ENCODE measurements at places on chromosomes 3 and 15.

- no peak for DNase-seq
Observed at GRCh38 chr15:76235186-76235826, 76.0 kb downstream of the ETFA start.

- no peak for DNase-seq
Observed at GRCh38 chr3:132180337-132180791, 136.8 kb upstream of the ACP3 start.

GRCh38 chr3:172209333-172210321, 170.2 kb downstream of the FNDC3B start:
- DNase-seq = no peak

GRCh38 chr3:118960876-118961450, 73.7 kb downstream of the IGSF11 start:
- no peak for DNase-seq

DNA sequence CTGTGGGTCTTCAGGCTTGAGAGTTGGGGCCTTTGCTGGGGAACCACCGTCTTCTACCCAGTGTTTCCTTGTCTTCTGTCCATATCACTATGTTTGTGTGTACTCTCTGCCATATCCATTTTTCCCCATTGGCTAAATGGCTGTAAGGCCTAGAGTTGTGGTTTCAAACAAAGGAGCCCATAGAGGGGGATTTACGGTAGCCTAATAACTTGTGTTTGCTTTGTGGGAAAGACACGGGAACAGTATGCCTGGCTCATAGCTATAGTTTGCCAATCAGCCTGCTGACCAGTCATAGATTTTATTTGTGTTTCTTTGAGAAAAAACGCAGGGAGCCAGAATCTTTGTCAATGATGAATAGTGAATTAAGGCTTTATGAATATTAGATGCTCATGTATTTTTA, 554.8 kb downstream of the NAALADL2 start:
- DNase-seq = no peak

DNA sequence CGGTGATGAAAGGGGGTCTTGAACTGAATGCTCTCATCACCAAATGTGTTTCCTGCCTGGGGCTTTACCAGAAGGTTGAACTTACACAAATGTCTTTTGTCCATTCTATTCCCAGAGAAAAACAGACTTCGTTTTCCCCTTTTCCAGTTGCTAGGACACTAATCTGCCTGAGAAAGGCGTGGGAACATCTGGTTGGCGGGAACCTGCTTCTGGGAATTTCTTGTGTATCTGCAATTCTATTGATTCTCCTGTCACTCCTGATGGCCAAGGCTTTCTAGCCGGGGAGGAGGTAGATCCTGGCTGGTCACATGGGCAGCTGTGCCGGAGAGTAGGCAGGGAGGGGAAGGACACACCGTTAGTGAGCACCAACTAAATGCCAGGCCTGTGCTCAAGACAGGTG, 31.1 kb upstream of the CCDC174 start:
- DNase-seq = no peak

DNA sequence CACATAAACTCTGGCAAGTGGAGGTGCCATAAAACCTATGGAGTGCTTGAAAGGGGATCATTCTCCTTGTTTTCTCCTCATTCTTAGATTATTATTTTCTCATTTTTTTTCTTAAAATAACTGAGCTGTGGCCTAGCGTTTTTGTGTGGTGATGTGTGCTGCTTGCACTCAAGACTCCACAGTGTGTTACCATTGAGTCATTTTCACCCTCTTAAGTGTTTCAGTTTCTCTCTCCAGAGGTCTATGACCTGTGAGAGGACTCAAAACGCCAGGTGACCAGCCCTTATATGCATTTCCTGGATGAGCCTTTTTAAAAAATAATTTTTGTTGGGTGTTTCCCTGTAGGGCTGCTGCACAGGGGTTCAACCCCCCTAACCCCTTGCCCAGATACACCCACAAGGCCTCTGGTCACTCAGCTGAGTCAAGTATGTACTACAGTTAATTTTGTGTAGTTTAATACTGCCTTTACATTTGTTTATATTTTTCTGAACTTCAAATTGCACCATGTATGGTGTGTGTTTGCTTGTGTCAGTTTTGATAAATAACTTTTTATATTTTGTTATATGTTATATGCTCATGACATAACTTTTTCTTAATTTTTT, 15.4 kb upstream of the BTLA start:
- DNase-seq = peak; percentile 29
